ENCODE measurements at places on chromosomes 6 and 20.

GRCh38 chr6:2396042-2396657 lies 150.7 kb upstream of the GMDS start:
- no peak for DNase-seq

DNA sequence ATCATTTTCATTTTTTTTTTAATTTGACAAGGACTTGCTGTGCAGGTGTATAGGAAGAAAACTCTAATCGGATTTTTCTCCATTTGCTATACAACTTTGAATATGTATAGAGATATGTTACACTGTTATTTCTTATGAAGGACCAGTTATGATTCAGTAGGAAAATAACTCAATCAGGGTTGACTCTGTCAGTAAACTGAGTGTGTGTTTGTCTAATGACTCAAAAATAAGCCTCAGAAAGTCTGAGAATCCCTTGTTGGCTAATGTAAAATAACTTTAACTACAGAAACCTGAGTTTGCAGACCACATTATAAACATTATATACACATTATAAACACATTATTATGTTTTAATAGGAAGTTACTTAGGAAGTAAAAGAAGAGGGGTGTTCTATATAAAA lies 352.6 kb downstream of the RIMS1 start:
- no peak for DNase-seq

GRCh38 chr6:170497841-170498301 lies 55.2 kb downstream of the PSMB1 start:
- DNase-seq, result no peak

DNA sequence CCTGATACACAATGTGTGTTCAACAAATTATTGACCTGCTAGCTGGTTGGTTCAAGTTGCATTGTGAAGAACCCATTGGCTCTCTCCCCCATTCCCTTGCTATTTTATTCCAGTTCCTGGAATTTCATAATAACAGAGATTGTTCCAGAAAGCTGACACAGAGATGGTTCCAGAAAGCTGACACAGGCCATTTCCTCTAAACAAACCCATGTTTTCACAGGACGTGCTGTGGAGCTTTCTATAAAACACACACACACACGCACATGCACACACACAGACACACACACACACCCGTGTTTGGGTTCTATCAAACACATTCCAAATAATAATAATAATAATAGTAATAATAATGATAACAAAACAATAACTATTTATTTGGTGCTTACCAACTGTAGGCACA lies 259.1 kb downstream of the CLIC5 start:
- DNase-seq, result no peak

DNA sequence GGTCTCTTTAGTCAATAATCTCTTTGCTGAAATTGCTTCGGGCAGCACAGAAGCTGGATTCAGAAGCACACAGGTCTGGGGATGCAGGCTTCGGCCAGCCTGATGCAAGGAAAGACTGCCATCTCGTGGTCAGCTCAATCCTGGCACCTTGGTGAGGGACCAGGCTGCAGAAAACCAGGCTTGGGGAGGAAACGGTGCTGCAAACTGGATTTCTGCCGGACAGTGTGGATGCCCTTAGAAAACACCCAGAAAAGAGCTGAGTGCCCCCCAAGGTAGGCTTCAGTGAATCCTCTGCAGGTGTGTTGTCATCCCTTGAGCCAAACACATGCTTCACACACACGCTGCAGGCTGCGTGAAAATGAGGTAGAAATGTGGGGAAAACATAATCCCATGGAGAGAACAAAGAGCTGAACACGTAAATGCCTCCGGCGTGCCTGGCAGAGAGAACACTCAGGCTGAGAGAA lies 89.8 kb upstream of the PAX1 start:
- peak; percentile 50 for DNase-seq

- DNase-seq, result no peak
Measured at GRCh38 chr20:59560588-59561227, 43.6 kb upstream of the PHACTR3 start.

DNA sequence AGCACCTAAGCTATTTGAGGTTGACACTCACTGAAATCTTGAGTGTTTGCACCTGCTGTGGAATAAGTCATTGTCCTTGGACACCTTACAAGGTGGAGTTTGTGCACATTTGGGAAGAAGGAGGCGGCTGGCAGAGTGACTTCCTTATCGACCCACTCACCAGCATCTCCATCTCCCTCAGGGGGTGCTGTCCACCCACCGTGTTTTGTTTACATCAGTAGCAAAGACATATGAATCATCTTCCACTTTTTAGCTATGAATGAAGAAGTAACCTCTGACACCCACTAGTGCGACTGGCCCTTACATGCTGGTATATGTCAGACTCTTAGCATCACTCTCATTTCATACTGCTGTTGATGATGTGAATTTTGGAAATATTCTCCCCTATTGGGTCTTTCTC lies 119.5 kb upstream of the SGK1 start:
- DNase-seq, result no peak

DNA sequence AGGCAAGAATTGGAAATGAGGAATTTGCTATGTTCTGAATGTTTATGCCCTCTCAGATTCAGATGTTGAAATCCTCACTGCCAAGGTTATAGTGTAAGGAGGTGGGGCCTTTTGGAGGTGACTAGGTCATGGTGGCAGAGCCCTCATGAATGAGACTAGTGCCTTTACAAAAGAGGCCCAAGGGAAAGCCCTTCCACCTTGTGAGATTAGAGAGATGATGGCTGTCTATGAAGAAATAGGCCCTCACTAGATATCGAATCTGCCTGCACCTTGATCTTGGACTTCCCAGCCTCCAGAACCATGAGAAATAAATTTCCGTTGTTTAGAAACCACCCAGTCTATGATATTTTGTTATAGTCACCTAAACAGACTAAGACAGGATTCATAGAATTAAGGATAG lies 10.4 kb downstream of the ASIP start:
- DNase-seq, result no peak

DNA sequence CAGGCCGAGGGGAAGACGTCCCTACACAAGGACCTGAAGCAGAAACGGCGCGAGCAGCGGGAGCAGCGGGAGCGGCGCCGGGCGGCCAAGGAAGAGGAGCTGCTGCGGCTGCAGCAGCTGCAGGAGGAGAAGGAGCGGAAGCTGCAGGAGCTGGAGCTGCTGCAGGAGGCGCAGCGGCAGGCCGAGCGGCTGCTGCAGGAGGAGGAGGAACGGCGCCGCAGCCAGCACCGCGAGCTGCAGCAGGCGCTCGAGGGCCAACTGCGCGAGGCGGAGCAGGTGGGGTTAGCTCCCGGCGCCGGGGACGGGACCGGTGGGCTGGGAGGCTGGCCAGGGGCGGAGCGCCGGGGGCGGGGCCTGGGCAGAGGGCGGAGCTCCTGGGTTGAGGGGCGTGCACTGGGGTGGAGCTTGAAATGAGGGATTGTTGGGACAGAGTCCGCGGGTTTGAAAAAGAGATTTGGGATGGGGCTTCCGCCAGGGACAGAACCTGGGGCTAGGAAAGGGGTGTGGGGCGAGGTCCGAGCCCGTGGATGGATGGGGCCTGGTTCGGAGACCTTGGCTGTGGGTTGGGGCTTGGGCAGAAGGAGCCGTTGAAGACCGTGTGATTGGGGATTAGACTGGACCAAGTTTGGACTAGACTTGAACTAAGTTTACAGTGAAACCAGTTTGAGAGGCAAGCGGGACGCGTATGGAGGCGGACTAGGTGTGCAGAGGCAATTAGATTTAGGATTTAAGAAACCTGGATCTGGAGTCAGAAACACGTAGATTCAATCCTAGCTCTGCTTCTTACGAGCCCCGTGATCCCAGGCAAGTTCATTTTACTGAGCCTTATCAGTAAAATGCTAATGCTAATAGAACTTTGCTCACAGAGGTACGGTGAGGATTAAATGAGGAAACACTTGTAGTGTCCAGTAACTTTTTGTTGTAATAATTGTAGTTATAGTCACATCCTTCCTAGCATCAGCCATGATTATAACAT lies 20.9 kb downstream of the DEF6 start:
- DNase-seq, result peak; percentile 91

GRCh38 chr20:43988867-43989266 lies 74.2 kb downstream of the TOX2 start:
- no peak for DNase-seq

GRCh38 chr6:85961746-85962145 lies 319.1 kb upstream of the SYNCRIP start:
- no peak for DNase-seq

DNA sequence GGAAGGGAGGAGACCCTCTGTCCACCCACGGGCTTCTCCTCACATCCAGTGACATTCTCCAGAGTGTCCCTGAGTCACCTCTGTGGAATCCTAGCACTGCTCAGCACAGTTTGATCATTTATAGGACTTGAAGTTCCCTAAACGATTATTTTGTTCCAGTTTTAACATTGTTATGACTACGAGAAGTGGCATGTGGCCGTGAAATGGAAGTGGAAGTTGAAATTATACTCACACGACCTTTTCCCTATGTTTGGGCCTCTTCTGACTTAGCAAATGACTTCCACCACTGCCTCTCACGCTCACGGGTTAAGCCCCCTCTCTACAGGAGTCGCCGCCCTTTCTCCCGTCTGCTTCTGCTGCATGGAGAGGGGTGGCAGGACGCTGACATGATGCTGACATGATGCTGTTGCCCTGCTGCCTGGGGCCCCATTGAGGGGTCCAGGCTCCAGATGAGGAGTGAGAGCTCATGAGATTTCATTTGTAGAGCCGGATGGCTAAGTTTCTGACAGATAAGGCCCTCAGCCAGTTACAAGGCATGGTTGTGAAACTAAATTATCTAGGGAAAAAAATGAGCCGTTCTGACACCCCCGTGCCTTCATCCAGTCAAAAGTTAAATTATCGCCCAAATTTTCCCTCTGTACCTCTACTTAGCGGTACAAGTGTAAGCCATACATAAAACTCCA lies 153.6 kb upstream of the UST start:
- no peak for DNase-seq

- DNase-seq, result peak; percentile 99
Measured at GRCh38 chr20:62500237-62500864, 24.6 kb upstream of the GATA5 start.

- DNase-seq, result no peak
Measured at GRCh38 chr6:119028091-119028490, 50.4 kb downstream of the FAM184A start.

DNA sequence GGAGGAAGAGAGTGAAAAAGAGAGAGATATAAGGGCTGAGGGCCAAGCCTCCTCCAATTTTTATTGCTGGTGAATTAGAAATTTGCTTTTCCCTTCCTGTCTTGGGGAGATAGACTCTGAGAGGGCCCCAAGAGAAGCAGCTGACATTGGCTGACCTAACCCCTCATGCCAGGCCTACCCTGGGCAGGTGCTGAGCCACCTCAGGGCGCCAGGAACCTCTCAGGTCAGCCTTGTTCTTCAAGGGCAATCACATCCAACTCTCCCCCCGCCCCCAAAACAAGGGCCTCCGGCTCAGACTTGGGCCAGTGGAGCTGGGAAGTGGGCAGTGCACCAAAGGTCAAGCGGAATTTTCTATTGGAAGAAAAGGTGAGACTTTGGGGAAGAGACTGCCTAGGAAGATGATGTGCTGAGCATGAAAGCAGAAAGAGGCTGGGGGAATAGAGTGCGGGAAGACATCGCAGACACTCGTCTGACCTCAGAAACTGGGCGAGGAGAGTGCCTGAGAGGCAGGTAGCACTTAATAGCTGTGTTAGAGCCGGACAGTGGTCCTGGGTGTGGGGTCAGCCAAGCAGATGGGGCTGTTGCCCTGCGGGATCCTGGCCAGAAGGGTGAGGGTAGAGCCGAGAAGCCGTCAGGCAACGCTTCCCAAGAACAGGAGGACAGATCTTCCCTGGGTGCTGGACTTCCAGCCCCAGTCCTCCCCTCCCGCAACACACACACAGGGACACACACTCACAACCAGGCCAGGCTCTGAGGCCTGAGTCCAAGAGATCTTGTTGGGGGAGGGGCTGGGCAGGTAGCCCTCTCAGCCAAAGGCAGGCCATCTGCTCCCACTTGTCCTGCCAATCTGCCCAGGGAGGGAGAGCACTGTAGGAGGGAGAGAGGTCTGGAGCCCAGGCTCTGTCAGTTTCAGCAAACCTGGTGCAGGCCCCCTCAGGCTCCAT lies 3.7 kb upstream of the FASTKD5 start:
- peak; percentile 31 for DNase-seq

DNA sequence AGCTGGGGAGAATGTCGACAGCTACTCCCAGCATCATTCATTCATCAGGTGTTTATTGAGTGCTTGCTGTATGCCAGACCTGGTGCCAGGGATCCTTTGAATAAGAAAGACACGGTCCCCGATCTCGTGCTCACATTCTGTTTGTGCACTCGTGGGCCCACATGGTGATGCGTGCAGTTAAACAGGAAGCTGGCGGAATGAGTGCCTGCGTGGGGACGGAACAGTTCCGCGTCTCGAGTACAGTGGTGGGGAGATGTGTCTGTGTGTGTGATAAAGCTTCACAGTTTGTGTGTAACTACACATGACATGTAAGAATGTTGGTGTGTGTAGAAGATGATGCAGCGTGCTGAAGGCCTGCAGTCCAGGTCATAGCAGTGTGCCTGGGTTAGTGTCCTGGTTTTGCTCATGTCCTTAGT lies 6.5 kb downstream of the RBM38 start:
- no peak for DNase-seq

DNA sequence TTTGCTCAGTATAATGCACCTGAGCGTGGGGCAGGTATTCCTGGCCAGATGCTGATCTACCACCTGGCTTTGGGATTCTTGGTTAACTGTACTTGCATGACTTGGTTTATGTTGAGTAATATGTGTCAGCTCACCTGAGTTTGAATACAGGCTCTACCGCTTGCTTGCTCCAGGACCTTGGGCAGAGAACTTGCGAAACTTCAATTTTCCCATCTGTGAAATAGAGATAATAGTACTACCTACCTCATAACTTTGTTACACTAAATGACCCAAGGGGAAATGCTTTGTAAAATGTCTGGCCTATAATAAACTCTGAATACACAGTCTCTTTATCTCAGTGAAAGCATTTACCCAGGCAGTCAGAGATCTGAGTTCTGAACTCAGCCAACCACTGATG lies 51.8 kb downstream of the SCAND1 start:
- no peak for DNase-seq

DNA sequence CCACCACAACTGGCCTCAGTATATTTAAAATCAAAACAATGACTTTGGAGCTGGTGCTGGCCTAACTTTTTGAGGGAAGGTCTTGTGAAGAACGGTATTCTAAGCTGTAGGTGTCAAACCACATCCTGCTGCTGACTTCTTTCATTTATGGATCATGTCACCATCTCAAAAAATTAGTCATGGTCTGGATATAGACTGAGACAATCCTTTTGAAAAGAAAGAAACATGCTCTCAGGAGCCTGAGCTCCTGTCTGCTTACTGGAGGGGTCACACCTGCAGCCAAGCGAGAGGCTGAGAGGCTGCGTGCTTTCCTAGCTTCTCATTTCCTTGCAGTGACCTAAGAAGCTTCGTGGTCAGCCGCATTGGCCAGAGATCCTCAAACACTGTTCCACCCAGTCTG lies 55.2 kb downstream of the TIAM2 start:
- no peak for DNase-seq

GRCh38 chr6:13368731-13369115 lies 40.4 kb upstream of the TBC1D7 start:
- no peak for DNase-seq

Data from 8988T (cell line).